ENCODE measurements at places on chromosomes 16 and 17. TPM values are rescaled to one million over a fixed set of nuclear protein-coding genes. Genes with fewer than 3 reads are reported as not detected.

The ERAL1 gene
- polyA plus RNA-seq: 60.0 TPM

The BAIAP3 gene
- 0.23 TPM for polyA plus RNA-seq

- no peak for DNase-seq
- no peaks in the 10 kb centered on the region for H3K27me3 ChIP-seq
- no peaks in the 10 kb centered on the region for H3K36me3 ChIP-seq
- H3K27ac ChIP-seq: no peak overlapping the region
These were observed 638 bp upstream of the TMEM88 start for GRCh38 chr17:7854078-7854777.

- no peak overlapping the region for H3K4me3 ChIP-seq
- peaks cover 4% of the 10 kb centered on the region for H3K4me1 ChIP-seq
- H3K27me3 ChIP-seq: no peaks in the 10 kb centered on the region
- H3K36me3 ChIP-seq: no peaks in the 10 kb centered on the region
- no peak for DNase-seq
- H3K27ac ChIP-seq: no peak overlapping the region
These were observed 84.0 kb upstream of the DNAH17 start for GRCh38 chr17:78661093-78661770.

DNA sequence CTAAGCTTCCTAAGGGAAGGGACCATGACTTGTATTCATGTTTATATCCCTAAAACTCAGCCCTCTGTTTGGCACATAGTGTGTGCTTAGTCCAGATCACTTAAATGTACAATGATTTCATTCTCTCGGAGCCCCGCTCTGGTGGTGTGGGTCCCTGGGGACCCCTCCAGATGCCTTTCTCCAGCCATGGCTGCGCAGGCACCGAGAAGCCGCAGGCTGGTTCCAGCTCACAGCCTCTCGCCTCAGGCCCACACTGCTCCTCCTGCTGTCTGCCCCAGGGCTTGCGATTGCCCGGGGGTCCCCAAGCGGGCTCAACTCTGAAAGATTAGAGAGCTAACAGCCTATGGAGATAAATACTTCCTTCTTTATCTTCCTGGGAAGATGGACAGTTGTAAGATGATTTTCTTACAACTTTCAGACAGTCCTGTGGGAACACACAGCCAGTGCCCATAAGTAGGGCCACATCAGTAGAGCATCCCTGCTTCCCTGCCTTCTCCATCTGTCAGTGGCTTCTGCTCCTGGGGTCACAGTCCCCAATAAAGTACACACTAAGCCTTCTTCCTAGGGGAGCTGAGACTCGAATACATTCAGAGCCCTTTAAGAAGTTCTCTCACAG is 66.2 kb downstream of the CENPV start:
- H3K27ac ChIP-seq: peak overlapping the region; percentile 96
- DNase-seq: peak; percentile 15
- peak overlapping the region; percentile 70 for H3K4me3 ChIP-seq
- no peaks in the 10 kb centered on the region for H3K36me3 ChIP-seq

DNA sequence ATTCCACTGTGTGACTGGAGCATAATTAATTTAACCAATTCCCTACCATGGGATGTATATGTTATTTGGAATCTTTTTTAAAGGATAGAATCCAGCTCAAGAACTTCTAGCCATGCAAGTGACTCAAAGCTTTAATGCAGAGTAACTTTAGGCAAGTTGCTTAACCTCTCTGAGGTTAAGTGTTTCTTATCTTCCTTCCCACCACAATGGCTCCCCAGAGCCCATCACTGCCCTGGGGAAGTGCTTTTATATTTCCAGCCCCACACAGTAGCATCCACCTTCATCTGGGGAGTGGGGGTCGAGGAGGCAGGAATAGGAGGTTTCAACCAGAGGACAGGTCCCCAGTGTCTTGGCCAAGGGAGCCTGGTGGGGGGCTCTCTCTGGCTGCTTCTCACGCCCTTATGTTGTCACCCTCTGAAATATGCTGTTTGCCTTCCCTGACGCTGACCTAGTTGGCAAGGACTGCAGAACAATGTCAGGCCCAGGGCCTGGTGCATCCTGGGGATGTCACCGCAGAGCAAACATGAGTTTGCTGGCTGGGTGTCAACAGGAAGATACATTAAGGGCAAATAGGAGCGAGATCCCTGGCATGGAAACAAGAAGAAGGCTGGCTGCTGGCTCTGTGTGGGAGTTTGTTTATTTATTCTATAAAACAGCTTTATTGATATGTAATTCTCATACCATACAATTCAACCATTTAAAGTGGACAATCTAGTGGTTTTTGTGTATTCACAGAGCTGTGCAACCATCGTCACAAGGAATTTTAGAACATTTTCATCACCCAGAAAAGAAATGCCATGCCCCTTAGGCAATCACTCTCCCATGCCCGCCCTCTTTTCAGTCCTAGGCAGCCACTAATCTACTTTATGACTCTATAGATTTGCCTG is 46.6 kb upstream of the WSB1 start:
- peak; percentile 75 for DNase-seq
- H3K27me3 ChIP-seq: peaks cover 8% of the 10 kb centered on the region
- H3K4me1 ChIP-seq: peaks cover 20% of the 10 kb centered on the region
- H3K4me3 ChIP-seq: no peak overlapping the region
- no peaks in the 10 kb centered on the region for H3K36me3 ChIP-seq
- H3K27ac ChIP-seq: peak overlapping the region; percentile 35

Data from GM23248 (cell line).